ENCODE measurements at places on chromosomes 3 and 15.

DNA sequence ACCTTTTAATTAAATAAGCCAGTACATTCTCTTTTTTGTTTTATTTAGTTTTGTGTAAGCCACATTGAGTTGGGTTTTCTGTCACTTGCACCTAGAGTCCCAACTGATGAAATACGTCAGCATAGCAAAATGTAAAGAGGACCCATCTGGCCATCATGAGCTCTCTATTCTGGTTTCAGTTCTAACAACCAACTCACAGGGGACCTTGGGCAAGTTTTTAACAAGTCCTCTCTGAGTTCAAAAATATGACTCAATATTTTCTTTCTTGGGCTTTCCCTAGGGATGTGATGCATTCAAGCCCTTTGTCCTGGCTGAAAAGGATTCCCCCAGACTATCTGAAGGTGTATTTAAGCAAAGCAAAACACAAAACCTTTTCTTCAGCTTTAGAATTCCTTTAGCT, 32.9 kb downstream of the PLCH1 start:
- no peak for DNase-seq

DNA sequence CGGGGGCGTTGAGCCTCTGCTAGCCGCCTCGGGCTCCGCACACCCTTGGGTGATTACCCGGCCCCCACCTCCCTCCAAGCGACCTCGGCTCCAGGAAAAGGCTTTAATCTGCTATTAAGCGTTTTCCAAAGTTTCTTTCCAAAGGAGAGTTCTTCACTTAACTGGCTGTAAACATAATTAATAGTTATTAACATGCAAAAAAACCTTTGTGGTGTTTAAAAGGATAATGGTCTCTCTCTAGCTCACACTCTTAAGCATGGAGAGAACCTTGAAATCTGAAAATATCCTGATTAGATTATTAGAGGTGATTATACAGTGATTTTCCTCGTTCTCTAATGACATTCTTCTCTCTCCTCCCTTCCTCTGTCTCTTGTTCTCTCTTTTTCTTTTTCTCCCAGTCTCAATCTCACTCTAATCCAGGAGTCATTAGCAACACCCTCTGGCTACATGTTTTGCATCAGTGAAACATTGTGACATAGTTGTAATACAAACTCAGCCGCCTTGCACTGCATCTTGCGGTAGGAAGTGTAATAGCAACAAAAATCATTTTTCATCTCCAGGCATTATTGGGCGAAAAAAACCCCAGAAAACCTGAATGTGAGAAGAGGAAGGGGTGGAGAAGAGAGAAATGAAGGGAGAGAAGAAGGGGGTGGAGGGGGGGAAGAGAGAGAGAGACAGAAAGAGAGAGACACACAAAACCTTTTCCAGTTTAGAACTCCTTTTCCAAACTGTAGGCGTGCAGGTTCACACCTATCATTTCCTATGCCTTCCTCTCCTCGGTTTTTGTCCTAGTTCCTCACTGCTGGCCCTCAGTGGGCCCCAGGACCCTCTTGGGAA, 24.4 kb downstream of the NR2F2 start:
- peak; percentile 89 for DNase-seq

GRCh38 chr15:62211348-62211747, 46.3 kb upstream of the C2CD4B start:
- DNase-seq = no peak

DNA sequence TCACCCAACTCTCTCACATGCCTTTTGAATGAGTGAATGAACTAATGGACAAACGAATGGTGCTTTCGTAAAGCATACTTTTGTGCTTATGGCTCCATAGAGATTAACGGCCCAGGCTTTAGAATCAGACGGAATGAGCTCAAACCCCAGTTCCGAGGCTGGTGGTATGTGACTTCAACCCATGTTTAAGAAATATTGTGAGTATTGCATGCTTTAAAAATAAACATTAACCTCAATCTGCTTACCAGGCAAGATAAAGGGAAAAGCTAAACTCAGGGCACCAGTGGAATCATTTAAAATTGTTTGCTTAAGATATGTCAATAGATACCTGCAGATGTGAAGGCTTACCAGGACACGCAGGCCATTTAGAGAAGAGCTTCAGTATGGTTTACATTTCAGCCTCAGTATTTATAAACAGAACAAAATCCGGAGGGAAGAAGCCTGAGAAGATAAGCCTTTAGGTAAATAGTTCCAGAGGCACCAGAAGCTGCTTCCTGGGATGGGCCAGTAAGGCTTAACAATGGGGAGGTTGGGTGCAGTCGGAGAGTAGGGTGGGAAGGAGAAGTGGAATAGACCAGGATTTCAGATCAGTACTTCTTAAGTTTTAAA, 186.4 kb downstream of the ADAMTS9 start:
- no peak for DNase-seq

Measured in fibroblast of pulmonary artery (primary cell).